Activated CD4-positive, alpha-beta memory T cell treated with anti-CD3 and anti-CD28 coated beads for 36 hours (primary cell): ENCODE measurements at places on chromosomes 7 and 10.

- no peak for DNase-seq
Observed at GRCh38 chr7:1794888-1795542, 124.9 kb downstream of the ELFN1 start.

DNA sequence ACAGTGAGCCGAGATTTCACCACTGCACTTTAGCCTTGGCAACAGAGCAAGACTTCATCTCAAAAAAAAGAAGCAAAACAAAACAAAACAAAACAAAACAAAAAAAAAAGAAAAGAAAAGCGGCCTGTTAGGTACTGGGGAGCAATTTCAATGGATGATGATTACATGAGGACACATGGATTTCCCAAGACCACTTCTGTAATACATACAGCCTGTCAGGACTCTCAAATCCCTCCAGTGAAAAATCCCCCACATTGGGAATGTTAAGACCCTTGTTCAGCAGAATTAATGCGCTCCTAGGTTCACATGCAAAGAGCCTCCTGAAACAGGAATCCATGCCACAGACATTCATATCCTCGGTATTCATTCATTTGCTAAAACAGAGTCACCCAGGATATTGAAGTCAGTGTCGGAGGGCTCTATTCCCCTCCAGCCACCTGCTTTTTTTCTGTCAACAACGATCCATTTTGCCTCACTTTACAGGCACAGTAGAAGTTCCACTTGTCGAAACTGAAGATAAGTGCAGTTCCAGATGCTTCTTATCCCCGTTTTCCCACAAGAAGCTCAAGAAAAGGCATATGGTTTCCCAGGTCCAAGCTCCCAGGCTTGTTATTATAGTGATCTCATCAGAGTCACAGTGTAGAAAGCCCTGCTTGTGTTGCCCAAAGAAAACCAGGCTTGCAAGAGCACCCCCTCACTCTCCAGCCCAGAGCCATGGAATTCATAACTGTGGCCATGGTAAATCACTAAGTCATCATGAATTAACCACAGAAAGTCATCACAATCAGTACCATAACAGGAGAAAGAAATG, 20.2 kb downstream of the SLC16A12 start:
- no peak for DNase-seq

- peak; percentile 11 for DNase-seq
Observed at GRCh38 chr7:17772581-17773288, 167.6 kb downstream of the SNX13 start.

GRCh38 chr7:102472126-102473041, 6.3 kb downstream of the POLR2J start:
- DNase-seq = no peak

GRCh38 chr10:42883993-42884983, 101.7 kb downstream of the BMS1 start:
- DNase-seq = no peak
